ENCODE measurements at places on chromosomes 4 and X.

- no peak for DNase-seq
These were observed 28.3 kb downstream of the OCRL start for GRCh38 chrX:129568349-129568748.

DNA sequence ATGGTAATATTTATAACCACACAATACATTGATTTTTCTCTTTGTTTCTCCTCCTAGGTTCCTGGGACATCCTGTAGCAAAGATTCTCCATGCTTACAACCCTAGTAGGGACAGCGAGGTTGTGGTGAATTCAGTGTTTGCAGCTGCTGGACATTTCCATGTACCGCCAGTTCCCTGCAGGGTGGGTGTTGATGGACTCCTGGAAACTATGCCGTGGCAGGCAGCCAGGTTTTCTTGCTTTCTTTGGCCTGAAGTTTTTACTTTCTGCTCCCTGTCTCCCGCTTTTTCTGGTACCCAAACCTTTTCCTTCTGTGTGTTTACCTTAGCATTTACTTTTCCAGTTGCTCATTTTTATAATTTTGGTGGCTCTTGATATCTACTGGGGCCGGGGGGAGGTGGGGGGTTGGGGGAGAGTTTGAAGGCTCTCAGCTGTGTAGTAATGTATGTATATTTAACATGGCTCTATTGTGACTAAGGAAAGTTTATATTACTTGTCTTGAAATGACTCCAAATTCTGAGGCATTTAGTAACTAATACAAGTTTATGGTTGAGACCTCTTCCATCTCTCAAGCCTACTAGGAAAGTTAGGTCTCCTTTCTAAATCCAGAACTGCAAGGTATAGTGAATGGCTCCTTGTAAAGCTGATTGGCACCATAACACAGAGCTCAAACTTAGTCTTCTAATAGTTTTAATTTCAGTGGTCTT is 89.7 kb downstream of the TMEM131L start:
- DNase-seq: no peak

GRCh38 chrX:68415316-68415715 is 18.0 kb downstream of the OPHN1 start:
- no peak for DNase-seq

DNA sequence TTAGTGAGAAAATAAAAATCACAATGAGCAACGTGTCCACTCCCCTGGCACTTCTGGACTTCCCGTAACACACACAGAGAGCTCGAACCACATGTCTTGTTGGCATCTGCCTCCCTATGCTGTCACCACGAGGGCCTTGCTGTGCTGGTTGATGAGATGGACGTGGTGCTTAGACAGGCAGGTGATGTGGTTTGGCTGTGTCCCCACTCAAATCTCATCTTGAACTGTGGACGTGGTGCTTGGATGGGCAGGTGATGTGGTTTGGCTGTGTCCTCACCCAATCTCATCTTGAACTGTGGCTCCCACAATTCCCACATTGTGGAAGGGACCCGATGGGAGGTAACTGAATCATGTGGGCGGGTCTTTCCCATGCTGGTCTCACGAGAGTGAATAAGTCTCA is 40.0 kb downstream of the FGFRL1 start:
- DNase-seq: no peak

GRCh38 chr4:179894066-179894778 is 2349.0 kb upstream of the TENM3 start:
- no peak for DNase-seq

All from CD4-positive, alpha-beta T cell treated with Interferon alpha-2 for 1 hour (primary cell).